Stimulated activated CD8-positive, alpha-beta memory T cell treated with anti-CD3 and anti-CD28 coated beads, Interleukin-7, amount 100 ng/mL, for 24 hours (primary cell): ENCODE measurements at places on chromosomes 4 and X.

DNA sequence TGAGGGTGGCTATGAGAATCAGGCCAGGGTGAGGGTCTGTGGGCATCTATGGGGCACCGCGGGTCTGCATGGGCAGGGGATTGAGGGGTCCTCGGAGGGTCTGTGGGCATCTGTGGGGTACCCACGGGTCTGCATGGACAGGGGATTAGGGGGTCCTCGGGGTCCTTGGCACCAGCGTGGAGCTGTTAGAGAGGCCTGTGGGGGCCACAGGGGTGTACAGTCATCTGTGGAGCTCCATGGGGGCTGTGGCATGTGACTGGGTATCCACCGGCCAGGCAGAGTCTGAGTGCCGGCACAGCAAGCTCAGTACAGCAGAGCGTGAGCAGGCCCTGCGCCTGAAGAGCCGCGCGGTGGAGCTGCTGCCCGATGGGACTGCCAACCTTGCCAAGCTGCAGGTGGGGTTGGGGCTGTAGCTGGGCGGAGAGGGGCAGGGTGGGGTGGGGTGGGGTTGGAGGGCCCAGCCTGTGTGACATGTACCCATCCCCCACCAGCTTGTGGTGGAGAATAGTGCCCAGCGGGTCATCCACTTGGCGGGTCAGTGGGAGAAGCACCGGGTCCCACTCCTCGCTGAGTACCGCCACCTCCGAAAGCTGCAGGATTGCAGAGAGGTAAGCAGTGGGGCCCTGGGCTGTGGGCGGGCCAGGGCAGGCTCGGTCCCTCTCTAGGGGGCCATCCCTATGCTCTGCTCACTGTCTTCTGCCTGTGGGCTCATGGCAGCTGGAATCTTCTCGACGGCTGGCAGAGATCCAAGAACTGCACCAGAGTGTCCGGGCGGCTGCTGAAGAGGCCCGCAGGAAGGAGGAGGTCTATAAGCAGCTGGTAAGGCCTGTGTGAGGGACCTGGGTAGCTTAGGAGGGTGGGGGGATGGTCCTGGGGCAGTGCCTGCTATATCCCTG lies 12.9 kb downstream of the CCDC22 start:
- no peak for DNase-seq

DNA sequence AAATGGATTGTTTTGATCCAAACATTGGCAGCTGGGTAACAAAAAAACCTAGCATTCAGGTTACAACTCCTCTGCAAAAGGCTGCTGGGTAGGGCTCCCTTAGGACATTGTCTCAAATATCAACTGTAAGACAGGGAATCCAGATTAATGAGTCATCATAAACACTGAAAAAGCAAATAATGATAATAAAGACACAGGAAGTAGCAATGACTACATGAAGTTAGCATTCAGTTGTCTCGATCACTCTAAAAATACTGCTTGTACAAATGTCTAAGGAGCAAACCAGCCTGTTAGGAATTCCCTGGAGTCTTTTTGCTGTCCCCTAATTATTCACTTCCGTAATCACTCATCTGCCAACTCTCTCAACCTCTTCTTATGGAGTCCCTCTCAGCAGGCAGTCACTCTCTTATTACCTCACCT lies 259.2 kb downstream of the GPC3 start:
- DNase-seq: no peak

GRCh38 chr4:155522201-155522600 lies 144.4 kb upstream of the GUCY1A1 start:
- no peak for DNase-seq

DNA sequence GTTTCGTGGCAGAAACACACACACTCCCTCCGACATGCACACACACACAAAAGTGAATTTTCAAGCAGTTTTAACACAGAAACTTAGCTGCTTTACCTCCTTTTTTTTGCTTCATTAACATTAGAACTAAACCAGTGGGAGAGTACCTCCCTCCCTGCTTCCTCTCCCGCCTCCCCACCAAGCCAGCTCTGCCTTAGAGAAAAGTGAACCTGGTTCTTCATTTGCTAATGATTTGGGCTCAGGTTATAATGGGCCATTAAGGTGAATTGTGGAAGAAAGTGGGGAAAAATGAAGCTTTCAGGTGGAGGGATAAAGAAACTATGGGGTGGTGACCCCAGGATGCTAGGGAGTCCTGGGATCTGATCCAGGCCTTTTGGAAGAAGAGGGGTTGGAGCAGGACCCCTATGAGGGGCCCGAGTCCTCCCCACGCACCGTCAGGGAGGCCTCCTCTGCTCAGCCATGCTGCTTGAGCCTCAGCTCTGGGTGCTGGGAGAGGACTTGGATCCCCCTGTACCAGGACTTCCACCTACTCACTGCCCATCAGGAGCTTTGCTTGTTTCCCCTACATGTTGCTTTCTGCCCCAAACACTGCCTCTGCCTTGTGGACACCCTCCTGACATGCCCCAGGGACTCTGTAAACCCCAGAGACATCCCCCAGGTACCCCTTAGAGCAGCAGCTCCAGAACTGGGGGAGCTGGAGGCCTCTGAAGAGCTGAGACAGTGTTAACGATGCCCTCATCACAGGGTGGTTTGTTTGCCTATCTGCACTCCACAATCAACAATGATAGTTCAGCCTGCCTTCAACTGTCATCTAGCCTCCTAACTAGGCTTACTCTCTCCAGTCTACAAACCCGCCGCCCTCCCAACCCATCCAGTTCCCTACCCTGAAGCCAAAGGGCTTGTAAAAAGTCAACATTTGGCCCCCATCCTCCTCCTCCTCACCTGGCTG lies 6.5 kb upstream of the JADE1 start:
- no peak for DNase-seq

DNA sequence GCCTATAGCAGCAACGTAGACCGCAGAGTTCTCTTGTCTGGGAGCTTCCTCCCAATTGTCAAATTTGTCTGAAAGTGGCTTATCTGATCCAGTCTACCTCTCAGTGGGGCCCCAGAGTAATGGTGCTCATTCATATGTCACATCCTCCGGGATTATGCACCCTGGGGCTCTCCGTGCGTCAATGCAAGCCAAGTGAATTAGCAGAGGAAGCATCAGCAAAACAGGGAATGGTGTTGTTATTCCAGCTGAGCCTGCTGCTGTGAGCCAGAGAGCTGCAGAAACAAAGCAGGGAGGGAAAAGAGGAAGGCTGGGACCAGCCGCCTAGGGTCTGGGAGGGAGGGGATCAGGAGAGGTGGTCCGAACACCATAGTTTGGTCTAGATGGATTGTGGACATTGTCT lies 95.2 kb downstream of the CLNK start:
- DNase-seq: no peak

DNA sequence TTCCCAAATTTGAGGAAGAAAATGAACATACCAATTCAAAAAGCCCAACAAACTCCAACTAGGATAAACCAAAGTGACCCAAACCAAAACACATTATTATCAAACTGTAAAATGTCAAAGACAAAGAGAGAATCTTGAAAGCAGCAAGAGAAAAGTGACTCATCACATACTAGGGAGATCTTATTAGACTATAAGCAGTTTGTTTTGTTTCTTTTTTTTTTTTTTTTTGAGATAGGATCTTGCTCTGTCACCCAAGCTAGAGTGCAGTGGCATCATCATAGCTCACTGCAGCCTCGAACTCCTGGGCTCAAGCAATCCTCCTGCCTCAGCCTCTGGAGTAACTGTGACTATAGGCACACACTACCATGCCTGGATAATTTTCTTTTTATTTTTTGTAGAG lies 12.6 kb downstream of the C4orf36 start:
- no peak for DNase-seq

GRCh38 chrX:44061968-44062614 lies 88.9 kb upstream of the NDP start:
- DNase-seq: no peak

- DNase-seq: no peak
Measured at GRCh38 chr4:136002316-136002715, 1530.0 kb downstream of the PCDH18 start.

DNA sequence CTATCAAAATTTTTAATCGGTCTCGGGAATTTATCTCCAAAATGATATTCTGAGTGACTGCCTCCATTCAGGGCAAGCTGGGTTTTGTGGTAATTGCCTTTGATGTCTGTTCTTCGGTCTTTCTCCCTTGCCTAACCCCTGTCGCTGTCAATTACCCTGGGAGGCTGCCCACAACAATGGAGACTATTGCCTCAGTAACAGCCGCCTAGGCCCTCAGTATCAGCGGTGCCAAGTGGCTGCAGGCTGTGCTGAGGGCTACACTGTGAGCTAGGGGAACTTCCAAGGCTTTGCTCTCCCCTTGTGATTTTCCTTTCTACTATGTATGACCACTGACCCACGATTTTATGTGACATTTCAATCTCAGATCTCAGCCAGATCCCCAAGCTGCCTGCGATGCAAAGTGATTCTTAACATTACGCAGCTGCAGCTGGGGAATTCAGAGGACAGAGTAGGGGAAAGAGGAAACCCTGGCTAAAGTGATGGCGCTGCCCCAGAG lies 36.3 kb upstream of the REST start:
- no peak for DNase-seq

GRCh38 chrX:41442824-41443550 lies 4.2 kb upstream of the NYX start:
- no peak for DNase-seq

DNA sequence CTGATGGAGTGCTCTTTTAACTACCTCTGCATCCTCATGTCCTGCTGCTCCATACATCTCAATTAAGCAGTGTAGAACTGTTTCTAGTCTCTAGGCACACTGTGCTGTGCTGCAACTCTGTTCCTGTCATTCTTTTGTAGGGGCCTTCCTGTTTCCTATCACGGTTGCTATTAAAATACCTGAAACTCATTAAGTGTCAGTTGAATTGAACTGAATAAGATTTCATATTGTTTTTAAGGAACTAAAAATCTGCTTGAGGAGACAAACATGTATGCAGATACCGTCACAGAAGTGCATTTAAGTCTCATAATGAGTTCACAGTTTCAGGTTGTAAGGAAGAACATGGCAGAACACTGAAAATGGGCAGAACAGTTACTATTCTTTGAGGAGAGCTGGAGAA lies 170.1 kb downstream of the LARP7 start:
- no peak for DNase-seq

DNA sequence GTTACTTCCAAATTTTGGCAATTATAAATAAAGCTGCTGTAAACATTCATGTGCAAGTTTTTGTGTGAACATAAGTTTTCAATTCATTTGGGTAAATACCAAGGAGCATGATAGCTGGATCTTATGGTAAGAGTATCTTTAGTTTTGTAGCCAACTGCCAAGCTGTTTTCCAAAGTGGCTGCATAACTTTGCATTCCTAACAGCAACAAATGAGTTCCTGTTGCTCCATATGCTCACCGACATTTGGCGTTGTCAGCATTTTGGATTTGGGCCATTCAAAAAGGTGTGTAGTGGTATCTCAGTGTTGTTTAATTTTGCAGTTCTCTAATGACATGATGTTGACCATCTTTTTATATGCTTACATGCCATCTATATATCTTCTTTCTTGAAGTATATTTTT lies 208.5 kb downstream of the INPP4B start:
- no peak for DNase-seq

- DNase-seq: no peak
Measured at GRCh38 chrX:150198776-150199175, 164.3 kb upstream of the MAMLD1 start.

DNA sequence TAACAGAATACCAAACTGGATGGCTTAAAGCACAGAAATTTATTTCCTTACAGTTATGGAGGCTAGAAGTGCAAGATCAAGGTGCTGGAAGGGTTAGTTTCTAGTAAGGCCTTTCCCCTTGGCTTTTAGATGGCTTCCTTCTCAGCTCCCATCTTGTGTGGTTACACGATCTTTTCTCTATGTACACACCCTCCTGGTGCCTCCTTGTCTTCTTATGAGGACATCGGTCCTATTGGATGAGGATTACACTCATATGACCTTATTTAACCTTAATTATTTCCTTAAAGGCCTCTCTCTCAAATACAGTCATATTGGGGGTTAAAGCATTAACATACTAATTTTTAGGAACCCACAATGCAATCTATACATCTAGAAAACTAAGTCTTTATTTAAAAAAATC lies 787.9 kb upstream of the GALNTL6 start:
- no peak for DNase-seq
